ENCODE measurements at places on chromosomes 11 and 22.

DNA sequence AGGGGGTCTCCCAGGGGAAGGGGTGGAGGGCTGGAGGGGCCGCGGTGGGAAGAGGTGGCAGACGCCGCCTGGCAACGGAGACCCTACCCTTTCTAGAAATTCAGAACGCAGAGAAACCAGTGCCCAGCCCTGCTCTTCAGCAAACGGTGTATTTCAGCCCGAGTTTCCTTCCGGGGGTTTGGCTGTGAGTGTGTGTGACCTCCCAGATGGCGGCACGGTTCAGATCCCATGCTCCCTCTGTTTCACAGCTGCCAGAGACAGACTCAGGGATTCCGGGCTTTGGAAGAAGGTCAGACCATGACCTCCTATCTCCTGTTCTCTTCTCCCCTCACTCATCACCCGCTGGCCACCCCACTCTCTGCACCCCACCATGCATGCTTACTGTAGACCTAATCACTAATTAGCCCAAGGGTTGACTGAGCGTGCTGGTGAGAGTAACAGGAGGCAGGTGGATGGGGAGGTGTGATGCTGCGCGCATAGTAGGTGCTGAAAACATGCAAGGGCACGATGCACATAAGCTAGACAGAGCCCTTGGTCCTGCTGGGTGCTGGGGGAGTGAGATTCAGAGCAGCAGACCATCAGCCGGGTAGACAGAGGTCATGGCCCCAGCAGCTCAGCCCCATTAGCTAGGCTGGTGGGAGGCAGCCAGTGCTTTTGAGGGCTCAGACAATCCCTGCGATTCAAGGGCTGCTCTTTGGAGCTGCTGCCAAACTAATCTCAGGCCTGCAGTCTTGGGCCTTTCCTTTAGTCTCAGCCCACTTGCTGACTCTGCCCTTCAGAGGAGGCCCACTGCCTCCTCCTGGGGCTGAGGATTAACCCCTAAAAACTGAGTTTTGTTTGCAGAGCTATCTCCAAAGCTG, 256.5 kb upstream of the CADM1 start:
- no peak for DNase-seq

GRCh38 chr11:56846631-56847576, 98.4 kb upstream of the OR9G4 start:
- DNase-seq, result no peak

- no peak for DNase-seq
Measured at GRCh38 chr11:66717925-66718319, 11.1 kb downstream of the SPTBN2 start.

DNA sequence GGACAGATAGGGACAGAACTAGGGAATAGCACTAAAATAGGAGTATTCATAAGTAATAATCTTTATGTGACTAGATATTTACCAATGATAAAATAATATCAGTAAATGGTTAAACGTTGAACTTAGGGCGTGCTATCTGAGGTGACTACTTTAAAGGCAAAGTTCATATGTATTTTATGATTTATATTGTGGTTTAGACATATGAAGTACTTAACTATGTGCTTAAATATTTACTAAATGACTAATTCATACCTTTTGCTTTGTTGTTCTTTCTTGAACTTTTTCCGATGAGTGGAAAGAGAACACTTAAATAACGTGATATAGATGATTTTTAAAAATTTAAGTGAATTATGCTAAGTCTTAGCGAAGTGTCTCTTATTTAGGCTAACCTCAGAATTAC, 14.7 kb downstream of the LUZP2 start:
- DNase-seq, result no peak

- DNase-seq, result no peak
Measured at GRCh38 chr11:27209562-27210005, 153.4 kb downstream of the CCDC34 start.

DNA sequence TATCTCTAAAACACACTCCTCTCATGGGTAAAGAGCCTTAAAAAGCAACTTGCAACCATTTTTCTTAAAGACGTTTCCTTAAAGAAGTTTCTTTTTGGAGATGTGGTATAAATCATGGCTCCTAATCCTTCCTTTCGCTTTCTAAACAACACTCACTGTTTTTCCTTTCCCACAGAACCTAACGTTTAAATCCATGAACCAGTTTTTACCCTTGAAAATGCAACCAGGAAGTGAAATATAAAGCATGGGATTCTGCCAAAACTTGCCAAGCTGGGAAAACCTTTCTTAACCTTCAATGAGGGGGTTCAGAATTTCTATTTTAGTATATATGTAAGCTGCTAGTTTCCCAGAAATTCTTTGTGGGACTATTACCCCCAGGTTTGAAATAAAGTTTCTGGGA, 8.6 kb downstream of the PLEKHA7 start:
- no peak for DNase-seq

DNA sequence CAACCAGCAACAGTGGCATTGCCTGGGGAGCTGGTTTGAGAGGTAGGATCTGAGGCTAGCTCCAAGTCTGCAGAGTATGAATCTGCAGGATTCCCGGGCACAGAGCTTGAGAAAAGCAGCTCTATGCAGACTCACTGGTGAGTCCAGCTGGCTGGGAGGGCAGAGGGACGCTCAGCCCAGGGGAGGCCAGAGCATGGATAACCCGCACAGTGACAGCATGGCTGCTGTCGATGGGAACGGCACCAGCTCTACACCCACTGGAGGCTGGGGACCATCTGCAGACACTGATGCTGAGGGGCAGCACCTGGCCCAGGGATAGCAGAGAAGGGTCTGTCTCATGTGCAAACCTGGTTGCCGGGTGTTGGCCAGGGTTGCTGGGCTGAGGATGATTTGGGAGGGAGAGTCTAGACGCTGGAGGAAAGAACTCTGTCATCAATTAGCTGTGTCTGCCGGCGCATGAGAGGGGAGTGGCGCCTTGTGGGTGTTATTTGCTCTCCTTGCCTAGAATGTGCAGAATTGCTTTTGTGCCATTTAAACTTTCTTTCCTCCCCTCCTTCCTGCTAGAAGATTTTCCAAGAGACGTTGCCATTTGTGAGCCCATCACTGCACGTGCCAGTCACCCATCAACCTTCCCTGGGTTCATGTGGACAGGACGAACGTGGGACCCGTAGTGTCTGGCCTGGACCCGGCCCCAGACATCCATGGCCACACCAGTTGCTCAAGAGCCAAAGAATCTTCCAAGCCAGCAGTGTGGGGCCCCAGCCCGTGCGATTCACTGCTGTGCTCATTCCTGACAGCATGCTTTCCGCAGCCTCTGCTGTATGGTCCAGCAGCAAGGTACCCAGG, 19.1 kb upstream of the LINC01488 start:
- no peak for DNase-seq

- DNase-seq, result no peak
Measured at GRCh38 chr22:20918663-20919218, 1.5 kb downstream of the CRKL start.

DNA sequence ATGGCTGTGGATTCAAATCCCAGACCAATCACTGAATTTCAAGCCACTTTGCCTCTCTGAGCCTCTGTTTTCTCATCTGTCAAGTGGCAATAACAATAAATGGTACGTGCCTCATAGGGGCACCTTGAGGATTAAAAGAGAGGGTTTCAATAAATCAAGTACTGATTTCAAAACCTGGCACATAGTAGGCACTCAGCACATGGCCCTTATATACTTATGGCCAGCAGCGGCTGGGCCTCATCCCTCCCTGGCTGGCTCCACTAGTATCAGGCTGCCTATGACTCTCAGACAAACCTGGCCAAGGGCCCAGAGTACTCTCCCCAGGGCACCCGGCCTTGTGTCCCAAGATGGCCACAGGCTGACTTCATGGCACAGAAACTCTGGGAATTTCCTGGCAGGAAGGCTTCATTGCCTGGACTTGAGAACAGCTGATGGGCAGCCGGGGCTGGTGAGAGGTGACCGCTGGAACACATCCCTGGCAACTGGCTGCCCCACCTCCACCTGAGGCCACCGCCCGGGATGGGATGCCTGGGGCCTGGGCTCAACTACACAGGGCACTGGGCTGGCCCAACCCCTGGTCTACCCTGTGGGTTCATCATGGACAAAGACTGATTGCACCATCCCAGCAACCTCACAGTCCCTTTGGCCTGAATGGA, 3.4 kb downstream of the FADS3 start:
- DNase-seq, result no peak

Data from CD4-positive, alpha-beta T cell treated with Interleukin-10 for 1 hour (primary cell).